Chondrocyte (in vitro differentiated cells): ENCODE measurements at places on chromosomes 13 and 19. TPM values are rescaled to one million over a fixed set of nuclear protein-coding genes. Genes with fewer than 3 reads are reported as not detected.

NR2C2AP gene
- total RNA-seq, result 6.4 to 13.4 TPM (median 8.3 TPM) in 3 replicates

DNA sequence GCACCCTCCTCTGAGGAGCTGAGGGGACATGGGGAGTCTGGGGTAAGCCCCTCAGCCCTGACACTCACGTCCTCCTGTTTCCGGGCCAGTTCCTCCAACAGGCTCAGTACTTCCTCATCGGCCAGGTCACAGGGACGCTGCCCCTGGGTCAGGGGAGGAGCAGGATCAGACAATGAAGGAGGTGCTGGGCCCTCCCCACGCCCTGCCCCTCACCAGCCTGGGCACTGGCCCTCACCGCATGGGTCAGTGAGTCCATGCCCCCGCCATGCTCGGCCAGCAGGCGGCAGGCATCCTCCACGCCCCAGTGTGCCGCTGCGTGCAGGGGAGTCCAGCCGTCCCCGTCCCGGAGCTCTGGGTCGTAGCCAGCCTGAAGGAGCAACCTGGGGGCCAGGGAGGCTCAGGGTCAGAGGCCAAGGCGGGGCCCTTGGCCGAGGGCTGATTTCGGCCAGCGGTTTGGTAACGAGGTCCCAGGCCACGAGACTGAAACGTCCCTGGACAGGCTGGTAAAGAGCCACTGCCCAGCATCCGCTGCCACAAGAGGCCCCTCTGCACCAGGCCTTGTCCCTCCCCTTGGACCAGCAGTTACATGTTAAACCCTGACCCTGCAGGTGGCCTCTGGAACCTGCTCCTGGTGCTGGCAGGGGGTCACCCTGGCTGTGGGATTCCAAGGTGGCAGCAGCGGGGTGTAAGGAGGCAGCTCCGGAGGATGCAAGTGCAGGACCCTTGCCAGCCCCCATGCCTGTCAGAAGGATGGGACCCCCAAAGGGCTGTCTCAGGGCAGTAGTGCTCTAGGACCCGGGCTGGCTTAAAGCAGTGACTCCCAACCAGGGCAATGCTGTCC is 18.5 kb downstream of the PPP1R12C start:
- DNase-seq, result no peak
- no peaks in the 10 kb centered on the region for H3K4me1 ChIP-seq
- no peak overlapping the region for H3K27ac ChIP-seq
- no peaks in the 10 kb centered on the region for H3K27me3 ChIP-seq

GRCh38 chr19:13834244-13835069 is 39.2 kb downstream of the ZSWIM4 start:
- H3K36me3 ChIP-seq, result peaks cover 22% of the 10 kb centered on the region
- H3K4me3 ChIP-seq, result peak overlapping the region; percentile 53
- no peak for DNase-seq
- peaks cover 56% of the 10 kb centered on the region for H3K4me1 ChIP-seq
- H3K27ac ChIP-seq, result peak overlapping the region; percentile 94
- H3K27me3 ChIP-seq, result no peaks in the 10 kb centered on the region

DNA sequence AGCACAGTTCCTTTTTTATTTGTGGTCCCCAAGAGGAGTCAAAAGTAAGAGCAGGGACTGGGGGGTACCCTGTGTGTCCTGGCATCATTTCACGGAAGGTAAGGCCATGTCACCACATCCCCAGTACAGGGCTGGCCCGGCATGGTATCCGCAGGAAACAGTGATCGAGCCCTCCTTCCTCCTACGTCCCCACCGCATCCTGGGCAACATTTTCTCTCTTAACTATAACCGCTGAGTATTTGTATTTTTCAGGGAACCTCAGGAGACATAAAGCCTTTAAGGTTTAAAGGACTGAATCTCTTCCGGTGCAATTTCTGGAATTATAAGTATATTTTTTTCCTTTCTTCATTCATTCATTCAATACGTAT is 13.6 kb upstream of the LATS2 start:
- peak overlapping the region; percentile 78 for H3K27ac ChIP-seq
- no peaks in the 10 kb centered on the region for H3K36me3 ChIP-seq
- H3K27me3 ChIP-seq, result no peaks in the 10 kb centered on the region
- H3K4me1 ChIP-seq, result peaks cover 52% of the 10 kb centered on the region
- no peak for DNase-seq
